ENCODE measurements at places on chromosomes 4 and X.
A peak's percentile ranks its signal among the peaks of the same experiment; 100 is the strongest.

GRCh38 chr4:168503652-168504362, 7.0 kb downstream of the PALLD start:
- H3K27ac ChIP-seq: no peak overlapping the region
- no peaks in the 10 kb centered on the region for H3K27me3 ChIP-seq
- no peak for DNase-seq

DNA sequence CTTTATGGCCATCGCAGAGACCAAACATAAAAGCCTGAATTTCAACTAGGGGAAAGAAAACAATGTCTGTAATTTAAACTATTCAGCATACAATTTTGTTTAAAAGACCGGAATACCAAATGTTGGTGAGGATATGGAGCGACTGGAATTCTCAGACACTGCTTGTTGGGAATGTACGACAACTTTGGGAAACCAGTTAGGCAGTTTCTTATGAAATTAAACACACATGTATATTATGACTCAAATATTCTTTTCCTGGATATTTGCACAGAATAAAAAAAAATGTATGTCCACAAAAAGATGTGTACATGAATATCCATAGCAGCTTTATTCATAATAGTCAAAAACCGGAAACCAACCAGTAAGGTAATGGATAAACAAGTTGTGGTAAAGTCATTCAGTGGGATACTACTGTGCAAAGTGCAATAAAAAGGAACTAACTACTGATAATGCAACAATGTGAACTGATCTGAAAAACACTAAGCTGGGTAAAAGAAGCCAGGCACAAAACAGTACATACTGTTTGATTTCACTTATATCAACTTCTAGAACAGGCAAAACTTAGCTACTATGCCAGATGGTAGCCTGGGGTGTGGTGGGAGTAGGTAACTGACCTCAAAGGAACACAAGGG, 152.7 kb upstream of the FTHL17 start:
- H3K4me1 ChIP-seq: no peaks in the 10 kb centered on the region
- H3K4me3 ChIP-seq: no peak overlapping the region
- H3K27me3 ChIP-seq: no peaks in the 10 kb centered on the region
- no peaks in the 10 kb centered on the region for H3K36me3 ChIP-seq
- no peak overlapping the region for H3K27ac ChIP-seq

GRCh38 chrX:69179380-69179911, 14.2 kb upstream of the PJA1 start:
- H3K27me3 ChIP-seq: peaks cover 27% of the 10 kb centered on the region
- H3K4me3 ChIP-seq: no peak overlapping the region
- 0 out of 2 replicates have a peak, but pooled peaks cover 2% of the 10 kb centered on the region for H3K36me3 ChIP-seq
- H3K4me1 ChIP-seq: peaks cover 22% of the 10 kb centered on the region

GRCh38 chrX:134544513-134545151, 84.7 kb downstream of the HPRT1 start:
- H3K27me3 ChIP-seq: peaks cover 46% of the 10 kb centered on the region
- peaks cover 52% of the 10 kb centered on the region for H3K4me1 ChIP-seq
- H3K36me3 ChIP-seq: no peaks in the 10 kb centered on the region

- peaks cover 22% of the 10 kb centered on the region for H3K4me1 ChIP-seq
- no peaks in the 10 kb centered on the region for H3K27me3 ChIP-seq
- DNase-seq: no peak
- peak overlapping the region; percentile 100 for H3K4me3 ChIP-seq
- peak overlapping the region; percentile 99 for H3K27ac ChIP-seq
- H3K36me3 ChIP-seq: peaks cover 26% of the 10 kb centered on the region
These were observed 882 bp downstream of the MRFAP1 start for GRCh38 chr4:6641164-6641970.

DNA sequence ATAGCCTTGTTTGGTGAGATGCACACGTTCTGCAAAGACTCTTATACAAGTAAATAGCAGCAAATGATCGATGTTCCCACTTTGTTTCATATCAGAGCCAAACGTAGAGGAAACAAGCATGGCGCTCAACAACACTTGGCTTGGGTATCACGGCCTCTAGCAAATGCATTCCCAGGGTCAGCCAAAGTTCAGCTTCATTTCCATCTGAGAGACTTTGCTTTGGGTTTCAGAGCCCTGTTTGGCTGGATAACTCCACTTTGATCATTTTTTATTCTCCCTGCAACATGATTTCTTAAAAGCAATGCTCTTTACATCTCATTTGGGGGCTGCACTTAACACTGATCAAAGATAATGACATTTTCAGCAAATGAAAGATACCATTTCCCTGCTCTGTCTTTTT, 199.2 kb upstream of the FAM9B start:
- no peak overlapping the region for H3K27ac ChIP-seq
- H3K36me3 ChIP-seq: no peaks in the 10 kb centered on the region
- no peaks in the 10 kb centered on the region for H3K4me1 ChIP-seq
- DNase-seq: no peak
- no peak overlapping the region for H3K4me3 ChIP-seq

GRCh38 chr4:21083413-21083812, 383.2 kb downstream of the PACRGL start:
- no peaks in the 10 kb centered on the region for H3K36me3 ChIP-seq
- no peaks in the 10 kb centered on the region for H3K27me3 ChIP-seq
- DNase-seq: no peak
- no peak overlapping the region for H3K4me3 ChIP-seq
- peaks cover 13% of the 10 kb centered on the region for H3K4me1 ChIP-seq

DNA sequence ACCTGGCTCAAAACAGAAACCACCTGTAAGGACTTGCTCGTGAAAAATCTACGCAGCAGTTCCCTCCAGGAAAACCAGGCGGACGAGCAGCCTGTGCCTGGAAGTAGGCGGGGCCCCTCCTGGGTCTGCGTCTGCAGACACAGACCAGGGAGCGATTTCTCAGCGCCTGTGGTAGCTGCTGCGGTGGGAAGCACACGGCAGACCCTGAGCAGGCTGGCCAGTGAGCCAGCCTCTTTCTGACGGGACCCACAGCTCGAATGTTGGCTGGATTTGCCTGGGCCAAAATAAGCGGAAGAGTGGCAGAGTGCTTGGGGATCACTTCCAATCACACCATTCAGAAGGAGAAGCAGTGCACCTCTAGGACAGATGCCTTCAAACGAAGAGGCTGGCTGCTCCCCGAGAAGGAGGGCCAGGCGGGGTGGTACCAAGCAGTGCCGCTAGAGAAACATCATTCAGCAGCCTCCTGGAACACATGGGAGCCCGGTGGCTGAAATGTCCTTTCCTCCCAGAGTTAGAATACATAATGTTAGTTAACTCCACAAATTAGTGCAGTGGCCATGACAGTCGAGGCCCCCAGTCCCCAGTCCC, 85.9 kb downstream of the GATB start:
- peak; percentile 76 for DNase-seq
- no peak overlapping the region for H3K4me3 ChIP-seq
- no peaks in the 10 kb centered on the region for H3K36me3 ChIP-seq
- peak overlapping the region; percentile 92 for H3K27ac ChIP-seq
- peaks cover 22% of the 10 kb centered on the region for H3K4me1 ChIP-seq
- H3K27me3 ChIP-seq: no peaks in the 10 kb centered on the region

GRCh38 chr4:179563741-179564140, 2121.5 kb upstream of the AGA start:
- DNase-seq: no peak
- no peaks in the 10 kb centered on the region for H3K4me1 ChIP-seq
- no peak overlapping the region for H3K27ac ChIP-seq

GRCh38 chrX:78759081-78759480, 11.6 kb downstream of the LPAR4 start:
- H3K36me3 ChIP-seq: peaks cover 6% of the 10 kb centered on the region
- H3K4me3 ChIP-seq: no peak overlapping the region
- H3K4me1 ChIP-seq: no peaks in the 10 kb centered on the region
- no peak for DNase-seq

- H3K27ac ChIP-seq: no peak overlapping the region
- H3K4me3 ChIP-seq: no peak overlapping the region
- no peaks in the 10 kb centered on the region for H3K27me3 ChIP-seq
- DNase-seq: no peak
- H3K36me3 ChIP-seq: peaks cover 3% of the 10 kb centered on the region
These were observed 21.0 kb downstream of the PDK3 start for GRCh38 chrX:24485976-24486680.

DNA sequence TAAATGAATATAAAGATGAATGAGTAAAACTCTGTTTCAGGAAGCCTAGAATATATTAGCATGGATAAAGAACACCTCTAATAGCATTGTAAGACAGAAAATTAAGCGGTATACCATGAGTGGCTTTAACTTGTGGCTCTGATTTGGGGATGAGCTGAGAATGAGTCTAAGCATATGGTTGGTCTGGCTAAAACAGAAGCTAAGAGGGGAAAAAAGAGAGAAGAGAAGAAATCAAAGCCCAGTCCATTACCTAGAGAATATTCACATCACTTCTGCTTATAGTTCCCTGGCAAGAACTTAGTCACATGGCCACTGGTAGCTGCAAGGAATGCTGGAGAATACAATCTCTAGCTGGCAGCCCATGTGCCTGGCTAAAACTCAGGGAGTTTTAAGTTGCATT, 414.5 kb downstream of the PRDM5 start:
- H3K4me3 ChIP-seq: no peak overlapping the region
- DNase-seq: no peak
- peaks cover 15% of the 10 kb centered on the region for H3K36me3 ChIP-seq
- no peaks in the 10 kb centered on the region for H3K27me3 ChIP-seq

DNA sequence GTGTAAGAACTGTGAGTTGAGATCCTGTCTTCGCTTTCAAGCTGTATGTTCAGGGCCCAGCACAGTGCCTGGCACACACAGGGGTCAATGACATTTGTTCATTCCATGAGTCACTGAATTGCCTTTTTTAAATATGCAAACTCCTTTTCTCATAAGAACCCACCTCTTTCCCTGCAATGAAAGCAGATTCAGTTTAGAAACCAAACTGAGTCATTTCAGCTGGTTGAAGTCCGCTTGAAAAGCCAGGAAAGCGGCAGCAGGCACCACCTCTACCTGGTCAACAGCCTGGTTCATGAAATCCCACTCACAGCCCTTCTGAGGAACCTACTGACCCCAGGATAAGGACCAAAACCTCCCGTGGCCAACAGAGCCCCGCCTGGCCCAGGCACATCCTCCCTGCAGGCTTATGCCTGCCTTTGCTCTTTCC, 4.5 kb upstream of the C1QTNF7 start:
- H3K27me3 ChIP-seq: no peaks in the 10 kb centered on the region
- DNase-seq: no peak
- no peaks in the 10 kb centered on the region for H3K36me3 ChIP-seq
- H3K4me1 ChIP-seq: peaks cover 13% of the 10 kb centered on the region
- no peak overlapping the region for H3K27ac ChIP-seq

- no peaks in the 10 kb centered on the region for H3K36me3 ChIP-seq
- H3K27me3 ChIP-seq: no peaks in the 10 kb centered on the region
- peaks cover 36% of the 10 kb centered on the region for H3K4me1 ChIP-seq
- no peak overlapping the region for H3K4me3 ChIP-seq
- no peak for DNase-seq
These were observed 54.9 kb downstream of the CASK start for GRCh38 chrX:41868392-41868977.

DNA sequence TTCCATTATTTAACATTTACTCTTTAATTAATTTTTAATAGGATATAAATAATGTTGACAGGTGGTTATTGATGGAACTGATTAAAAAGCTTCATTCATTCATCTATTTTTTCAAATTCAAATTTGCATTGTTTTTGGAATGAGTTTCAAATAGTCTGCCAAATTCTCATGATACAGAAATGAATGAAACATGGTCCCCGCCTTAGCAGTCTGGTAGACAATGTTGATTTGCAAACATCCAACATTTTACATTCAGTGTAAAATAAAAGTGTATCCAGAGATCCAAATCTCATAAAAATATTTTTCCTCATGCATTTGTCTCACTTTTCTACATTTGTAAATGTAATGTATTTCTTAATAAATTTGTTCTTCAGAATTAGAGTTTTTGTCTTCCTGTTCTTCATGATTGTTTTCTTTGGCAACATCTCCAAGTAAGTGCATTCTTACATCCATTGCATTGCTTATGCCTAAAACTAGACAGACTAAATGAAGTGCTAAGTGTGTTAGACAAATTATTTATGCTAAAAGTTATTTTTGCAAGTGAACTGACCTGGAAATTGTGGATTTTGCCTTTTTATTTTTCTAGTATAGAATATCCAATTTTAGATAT, 142.3 kb downstream of the PCDH18 start:
- no peak overlapping the region for H3K4me3 ChIP-seq
- no peak for DNase-seq
- H3K27me3 ChIP-seq: no peaks in the 10 kb centered on the region
- no peaks in the 10 kb centered on the region for H3K4me1 ChIP-seq
- H3K27ac ChIP-seq: no peak overlapping the region
- H3K36me3 ChIP-seq: no peaks in the 10 kb centered on the region

DNA sequence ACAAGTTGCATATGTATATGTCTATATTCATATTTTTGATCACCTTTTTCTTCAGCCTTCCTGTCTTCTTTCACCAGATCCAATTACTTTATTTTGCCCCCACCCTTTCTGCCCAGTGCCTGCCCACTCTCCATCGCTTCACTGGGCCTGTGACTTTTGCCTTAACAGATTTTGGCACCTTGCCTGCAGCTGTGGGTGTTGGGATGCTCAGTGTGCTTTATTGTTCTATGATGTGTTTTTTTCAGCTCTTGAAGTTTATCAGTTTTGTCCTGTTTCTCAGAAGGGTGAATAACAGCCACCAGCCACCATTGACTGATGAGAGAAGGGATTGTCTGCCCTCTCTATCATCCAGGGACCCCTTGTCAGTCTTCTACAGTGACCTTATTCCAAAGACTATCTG, 77.2 kb upstream of the GALNT7 start:
- H3K36me3 ChIP-seq: peaks cover 7% of the 10 kb centered on the region
- H3K4me3 ChIP-seq: no peak overlapping the region
- DNase-seq: no peak
- H3K27me3 ChIP-seq: peaks cover 7% of the 10 kb centered on the region
- H3K27ac ChIP-seq: peak overlapping the region; percentile 8
- H3K4me1 ChIP-seq: peaks cover 52% of the 10 kb centered on the region

GRCh38 chr4:48786549-48786948, 6.5 kb upstream of the FRYL start:
- H3K4me3 ChIP-seq: no peak overlapping the region
- H3K27me3 ChIP-seq: no peaks in the 10 kb centered on the region
- no peak for DNase-seq
- peaks cover 7% of the 10 kb centered on the region for H3K4me1 ChIP-seq

GRCh38 chr4:164856396-164856795, 20.6 kb upstream of the APELA start:
- no peak overlapping the region for H3K27ac ChIP-seq
- H3K4me1 ChIP-seq: no peaks in the 10 kb centered on the region
- H3K4me3 ChIP-seq: no peak overlapping the region

DNA sequence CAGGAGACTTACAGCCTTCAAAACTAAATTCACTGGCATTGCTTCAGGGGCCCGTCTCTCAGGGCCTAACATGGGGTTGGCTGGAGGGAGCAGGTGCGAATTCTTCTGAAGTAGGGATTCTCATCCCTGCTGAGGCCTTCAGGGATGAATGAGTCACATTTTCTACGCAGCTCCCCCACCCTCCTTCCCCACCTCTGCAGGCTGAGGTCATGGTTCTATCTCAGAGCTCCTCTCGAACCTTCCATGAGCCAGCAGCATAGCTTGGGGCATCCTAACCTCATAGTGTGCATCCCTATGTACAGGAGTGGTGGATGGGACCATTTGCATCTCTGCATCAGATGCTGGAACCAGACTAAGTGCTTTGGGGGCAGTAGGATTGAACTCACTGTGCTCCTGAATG, 309.2 kb downstream of the EVC2 start:
- H3K4me1 ChIP-seq: no peaks in the 10 kb centered on the region
- no peak for DNase-seq
- no peak overlapping the region for H3K4me3 ChIP-seq
- H3K36me3 ChIP-seq: peaks cover 3% of the 10 kb centered on the region
- peaks cover 3% of the 10 kb centered on the region for H3K27me3 ChIP-seq
